ENCODE measurements at places on chromosomes 5 and 9. TPM values are rescaled to one million over a fixed set of nuclear protein-coding genes. Genes with fewer than 3 reads are reported as not detected.

The SPATA31C1 gene
- total RNA-seq, result not detected

The SNCB gene
- 0.44 TPM for total RNA-seq

The ZNF883 gene
- total RNA-seq, result 6.2 TPM

The PCDHB9 gene
- total RNA-seq, result 1.2 TPM

DNA sequence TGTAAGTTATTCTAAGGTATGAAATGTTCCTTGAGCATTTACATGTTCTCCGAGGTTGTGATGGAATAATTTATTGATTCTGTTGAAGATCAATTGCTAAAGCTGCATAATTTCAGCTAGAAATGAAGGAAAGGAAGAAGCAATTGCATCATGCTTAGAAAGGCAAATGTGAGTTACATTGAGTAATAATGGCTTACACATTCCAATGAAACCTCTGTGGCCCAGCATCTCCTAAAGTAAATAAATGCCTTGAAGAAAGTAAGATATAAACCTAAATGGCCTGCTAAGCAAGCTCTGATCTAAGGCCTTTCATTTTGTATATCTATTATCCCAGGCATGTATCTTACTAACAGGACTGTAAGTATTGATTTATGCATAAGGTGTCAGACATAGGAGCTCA lies 677.3 kb upstream of the RGMB start:
- no peak overlapping the region for H3K27ac ChIP-seq
- no peaks in the 10 kb centered on the region for H3K36me3 ChIP-seq

DNA sequence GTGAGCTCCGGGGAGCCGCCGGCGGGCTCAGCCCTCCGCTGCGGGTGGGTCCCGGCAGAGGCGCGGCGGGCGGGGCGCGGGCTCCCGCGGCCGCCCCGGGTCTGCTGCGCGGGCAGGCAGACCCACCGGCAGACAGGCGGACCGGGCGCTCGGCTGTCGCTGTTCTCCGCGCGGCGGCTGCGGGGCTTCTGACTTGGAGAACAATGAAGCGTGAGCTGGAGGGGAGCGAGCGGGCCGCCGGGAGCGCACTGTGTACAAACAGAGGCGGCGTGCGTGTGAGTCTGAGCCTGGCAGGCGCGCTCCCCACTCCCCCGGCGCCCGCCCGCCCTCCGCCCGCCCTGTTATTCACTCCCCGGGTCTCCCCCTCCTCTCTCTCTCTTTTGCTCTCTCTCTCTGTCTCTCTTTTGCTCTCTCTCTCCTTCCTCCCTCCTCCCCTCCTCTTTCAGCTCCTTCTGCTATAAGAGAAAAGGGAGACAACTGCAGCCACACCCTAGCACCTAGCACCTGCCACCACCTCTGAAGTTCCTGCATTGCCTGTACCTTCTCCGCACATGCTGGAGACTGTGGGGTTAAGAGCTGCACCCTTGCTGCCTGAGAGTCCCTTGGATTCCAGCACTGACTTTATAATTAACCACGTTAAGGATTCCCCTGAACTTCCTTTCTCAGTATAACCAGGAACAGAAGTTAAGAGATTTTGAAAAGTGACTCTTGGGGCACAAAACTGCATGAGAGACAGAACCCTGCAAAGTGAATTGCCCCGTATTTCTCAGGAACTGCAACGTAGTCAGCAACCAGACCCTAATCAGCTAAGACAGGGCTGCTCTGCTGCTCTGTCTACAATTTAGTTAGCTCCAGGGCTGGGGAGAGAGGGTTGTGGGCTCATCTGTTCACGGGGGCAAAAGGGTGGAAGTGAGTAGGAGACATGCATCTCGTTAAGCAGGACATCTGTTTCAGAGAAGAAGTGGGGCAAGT lies at the start of gene EDIL3:
Gene EDIL3, minus strand, starts transcription at position 277 of the 972 bp plus-strand sequence. CDS start 506 bp downstream, outside the sequence.
- H3K36me3 ChIP-seq, result no peaks in the 10 kb centered on the region
- peak within 1 kb of the TSS; percentile 67 for H3K4me3 ChIP-seq
- H3K27ac ChIP-seq, result no peak within 1 kb of the TSS
- H3K27me3 ChIP-seq, result peaks cover 62% of the 10 kb centered on the region
- DNase-seq, result no peak
- H3K4me1 ChIP-seq, result peaks cover 34% of the 10 kb centered on the region

- H3K4me3 ChIP-seq, result no peak overlapping the region
- H3K27ac ChIP-seq, result no peak overlapping the region
- no peaks in the 10 kb centered on the region for H3K36me3 ChIP-seq
- H3K4me1 ChIP-seq, result no peaks in the 10 kb centered on the region
- DNase-seq, result no peak
These were observed 192.6 kb upstream of the RASA1 start for GRCh38 chr5:87074934-87075541.

DNA sequence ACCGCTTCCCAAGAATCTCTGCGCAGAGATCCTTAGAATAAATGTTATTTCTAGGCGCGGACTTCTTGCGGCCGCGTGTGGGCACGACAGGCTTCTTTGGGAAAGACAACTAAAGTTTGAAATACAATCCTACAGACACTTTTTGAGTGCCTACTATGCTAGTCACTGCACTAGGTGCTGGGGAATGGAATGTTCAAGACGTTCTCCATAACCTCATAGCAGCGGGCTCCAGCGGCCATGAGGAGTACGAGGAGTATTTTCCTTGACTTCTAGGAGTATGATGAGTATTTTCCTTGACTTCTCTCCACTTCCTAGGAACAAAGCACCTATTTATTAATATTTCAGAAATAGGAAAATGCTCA lies 636 bp upstream of the PWWP2A start:
- H3K4me3 ChIP-seq, result peak overlapping the region; percentile 42
- H3K27ac ChIP-seq, result peak overlapping the region; percentile 53
- H3K27me3 ChIP-seq, result no peaks in the 10 kb centered on the region
- H3K36me3 ChIP-seq, result peaks cover 25% of the 10 kb centered on the region
- peaks cover 30% of the 10 kb centered on the region for H3K4me1 ChIP-seq

DNA sequence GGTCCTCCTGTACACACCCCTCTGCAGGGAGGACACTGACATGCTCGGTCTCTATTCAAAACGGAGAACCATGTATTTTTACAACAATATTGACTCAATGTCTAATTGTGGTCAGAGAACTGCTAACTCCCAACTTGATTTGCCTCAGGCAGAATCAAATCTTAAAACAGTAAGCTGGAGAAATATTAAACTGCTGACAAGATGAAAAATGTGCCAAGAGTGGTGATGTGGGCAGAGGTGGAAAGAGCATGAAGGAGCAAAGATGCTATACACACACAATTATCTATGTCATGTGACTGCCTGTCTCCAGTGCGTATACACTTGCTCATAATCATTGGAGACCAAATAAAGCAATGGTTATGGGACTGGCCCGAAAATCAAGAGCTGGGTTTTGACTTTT lies 556.1 kb upstream of the ZNF608 start:
- no peak overlapping the region for H3K27ac ChIP-seq
- no peaks in the 10 kb centered on the region for H3K36me3 ChIP-seq
- no peak for DNase-seq
- H3K4me3 ChIP-seq, result no peak overlapping the region
- peaks cover 12% of the 10 kb centered on the region for H3K4me1 ChIP-seq

DNA sequence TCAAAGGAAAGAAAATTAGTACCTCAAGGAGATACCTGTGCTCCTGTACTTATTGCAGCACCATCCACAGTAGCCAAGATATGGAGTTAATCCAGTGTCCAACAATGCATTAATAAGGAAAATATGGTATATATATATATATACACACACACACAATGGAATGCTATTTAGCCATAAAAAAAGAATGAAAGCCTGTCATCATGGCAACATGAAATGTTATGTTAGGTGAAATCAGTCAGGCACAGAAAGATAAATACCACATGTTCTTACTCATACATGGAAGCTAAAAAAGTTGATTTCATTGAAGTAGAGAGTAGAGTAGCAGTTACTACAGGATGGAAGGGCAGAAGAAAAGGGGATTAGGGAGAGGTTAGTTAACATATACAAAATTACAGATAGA lies 601.5 kb downstream of the ANXA1 start:
- H3K27me3 ChIP-seq, result no peaks in the 10 kb centered on the region
- no peak overlapping the region for H3K4me3 ChIP-seq
- no peaks in the 10 kb centered on the region for H3K4me1 ChIP-seq

DNA sequence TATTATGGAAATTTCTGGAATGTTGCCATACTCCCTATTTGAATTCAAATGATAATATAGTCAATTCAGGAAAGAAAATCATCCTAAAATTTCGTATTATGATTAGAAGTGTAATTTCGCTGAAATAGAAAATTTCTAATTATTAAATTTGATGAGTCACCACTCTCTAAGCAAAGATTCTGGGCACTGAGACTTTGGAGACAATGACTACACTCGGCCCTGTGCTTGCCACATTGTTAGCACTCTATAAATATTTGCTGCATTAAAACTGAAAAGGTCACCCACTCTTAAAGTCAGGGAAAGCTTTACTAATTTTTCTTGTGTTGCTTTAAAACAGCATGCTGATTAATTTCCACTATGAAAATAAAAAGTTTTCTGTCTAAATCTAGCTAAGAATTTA lies 240.3 kb downstream of the TLE4 start:
- no peak overlapping the region for H3K4me3 ChIP-seq
- no peak overlapping the region for H3K27ac ChIP-seq
- peaks cover 26% of the 10 kb centered on the region for H3K27me3 ChIP-seq
- H3K36me3 ChIP-seq, result no peaks in the 10 kb centered on the region
- H3K4me1 ChIP-seq, result no peaks in the 10 kb centered on the region

DNA sequence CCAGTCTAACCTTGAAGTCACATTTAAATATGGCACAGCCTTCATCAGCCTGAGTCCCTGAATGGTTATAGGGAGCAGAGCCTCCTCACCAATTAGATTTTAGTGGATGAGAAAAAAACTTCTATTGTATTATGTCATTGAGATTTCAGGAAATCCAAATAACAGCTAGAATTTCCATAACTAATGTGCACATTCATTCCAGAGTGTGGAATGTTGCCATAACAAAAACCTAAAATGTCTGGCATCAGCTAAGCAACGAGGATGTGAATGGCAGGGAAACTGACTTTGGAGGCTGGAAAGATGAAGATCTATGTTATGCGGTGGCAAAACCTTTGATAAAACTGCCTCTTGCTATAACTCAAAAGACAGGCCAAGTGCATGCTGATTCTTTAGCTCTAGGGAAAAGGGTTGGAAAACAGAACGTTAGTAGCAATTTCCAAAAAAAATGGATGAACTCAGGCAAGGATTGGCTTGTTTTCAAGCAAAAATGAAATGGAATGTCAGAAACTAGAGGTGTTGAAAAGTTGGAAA lies 91.3 kb upstream of the NFIB start:
- H3K36me3 ChIP-seq, result no peaks in the 10 kb centered on the region
- no peak for DNase-seq
- no peak overlapping the region for H3K27ac ChIP-seq
- H3K27me3 ChIP-seq, result no peaks in the 10 kb centered on the region

- H3K4me3 ChIP-seq, result peak overlapping the region; percentile 84
- no peaks in the 10 kb centered on the region for H3K36me3 ChIP-seq
- DNase-seq, result peak; percentile 60
- H3K4me1 ChIP-seq, result peaks cover 52% of the 10 kb centered on the region
These were observed 861 bp downstream of the ZFYVE16 start for GRCh38 chr5:80408484-80409366.

GRCh38 chr5:132417010-132417439 lies 47.5 kb downstream of the SLC22A5 start:
- peaks cover 9% of the 10 kb centered on the region for H3K36me3 ChIP-seq
- peaks cover 100% of the 10 kb centered on the region for H3K4me1 ChIP-seq
- H3K4me3 ChIP-seq, result no peak overlapping the region

DNA sequence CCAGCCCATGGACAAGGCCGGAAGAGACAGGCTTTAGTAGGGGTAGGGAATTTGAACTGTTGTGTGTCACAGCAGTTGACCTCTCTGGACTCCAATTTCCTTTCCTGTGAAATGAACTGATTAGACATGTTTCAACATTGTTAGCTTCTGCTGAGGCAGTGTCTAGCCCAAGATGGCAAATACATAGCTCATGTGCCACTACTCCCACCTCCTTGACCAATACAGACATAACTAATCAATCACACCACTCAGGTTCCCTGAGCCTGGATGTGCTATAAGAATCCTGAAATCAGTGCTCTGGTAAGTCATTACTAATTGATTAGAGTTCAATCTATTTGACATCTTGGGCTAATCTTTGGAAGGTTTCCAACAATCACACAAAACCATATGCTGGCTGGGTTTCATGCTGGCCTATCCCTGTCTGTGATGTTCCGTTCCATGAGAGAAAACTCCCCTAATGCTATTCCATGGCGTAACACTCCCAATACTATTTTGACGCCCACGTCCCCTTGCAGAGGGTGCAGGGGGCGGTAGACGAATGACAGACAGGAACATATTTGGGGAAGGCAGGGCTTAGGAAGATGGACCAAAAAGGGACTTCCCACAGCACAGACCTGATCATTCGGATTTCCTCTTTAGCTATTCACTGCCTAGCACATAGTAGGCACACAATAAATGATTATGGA lies 95.2 kb downstream of the PDE6A start:
- no peaks in the 10 kb centered on the region for H3K27me3 ChIP-seq
- peaks cover 74% of the 10 kb centered on the region for H3K36me3 ChIP-seq
- H3K4me3 ChIP-seq, result no peak overlapping the region
- peaks cover 9% of the 10 kb centered on the region for H3K4me1 ChIP-seq
- no peak for DNase-seq
- H3K27ac ChIP-seq, result no peak overlapping the region
